ENCODE measurements at places on chromosomes 2 and 18. TPM values are rescaled to one million over a fixed set of nuclear protein-coding genes. Genes with fewer than 3 reads are reported as not detected.

The IWS1 gene
- total RNA-seq, result 33.2 TPM

The PROKR1 gene
- 0.12 TPM for total RNA-seq

The PAX3 gene
- total RNA-seq, result not detected

The ANKRD44 gene
- total RNA-seq, result 9.7 TPM

The DUSP19 gene
- 2.8 TPM for total RNA-seq

The GPR45 gene
- not detected for total RNA-seq

The UGT1A4 gene
- 2.9 TPM for total RNA-seq

The RPRM gene
- 9.2 TPM for total RNA-seq

The KLF11 gene
- total RNA-seq, result 11.9 TPM

The ONECUT2 gene
- 0.87 TPM for total RNA-seq

The DAPL1 gene
- 1.2 TPM for total RNA-seq

The DGUOK gene
- 57.8 TPM for total RNA-seq

The ATP6V1C2 gene
- 3.8 TPM for total RNA-seq

The CCDC93 gene
- total RNA-seq, result 55.7 TPM

The PDE11A gene
- 3.2 TPM for total RNA-seq

The STAT4 gene
- total RNA-seq, result 3.6 TPM

The MEMO1 gene
- total RNA-seq, result 46.4 TPM

The MFSD2B gene
- total RNA-seq, result 0.89 TPM

The ZNF385B gene
- total RNA-seq, result 1.6 TPM

The UGT1A1 gene
- total RNA-seq, result 4.9 TPM

The ANKRD30BL gene
- total RNA-seq, result not detected

The TEX44 gene
- not detected for total RNA-seq

The CDK15 gene
- total RNA-seq, result 0.94 TPM

The KCNIP3 gene
- 12.5 TPM for total RNA-seq

The RNF125 gene
- 8.9 TPM for total RNA-seq

The CCL20 gene
- 12.9 TPM for total RNA-seq

The AQP12A gene
- 9.7 TPM for total RNA-seq

Measured in mucosa of descending colon (tissue), 3 donors.